ENCODE measurements at places on chromosomes 4 and X. TPM values are rescaled to one million over a fixed set of nuclear protein-coding genes. Genes with fewer than 3 reads are reported as not detected.
A peak's percentile ranks its signal among the peaks of the same experiment; 100 is the strongest.

GRCh38 chr4:22170353-22170752, 221.8 kb upstream of the KCNIP4 start:
- DNase-seq = no peak

DNA sequence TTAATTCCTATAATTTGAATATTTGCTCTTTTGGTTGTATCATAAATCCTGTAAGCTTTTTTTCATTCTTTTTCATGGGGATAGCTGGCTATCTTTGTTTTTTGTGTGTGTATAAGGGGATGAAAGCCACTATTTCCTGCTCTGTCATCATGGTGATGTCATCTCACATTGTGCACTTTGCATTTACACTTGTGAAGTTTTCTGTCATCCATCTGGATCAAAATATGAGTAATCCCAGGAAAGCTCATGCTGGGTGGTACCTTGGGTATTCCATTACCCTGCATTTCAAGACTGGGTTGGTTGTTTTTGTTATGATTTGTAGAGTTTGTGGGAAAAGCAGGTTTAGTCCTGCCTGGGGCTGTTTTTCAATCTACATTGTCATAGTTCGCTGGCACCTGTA, 367.3 kb downstream of the CHIC1 start:
- no peak for DNase-seq

GRCh38 chr4:86393749-86394148, 33.9 kb upstream of the MAPK10 start:
- no peak for DNase-seq

DNA sequence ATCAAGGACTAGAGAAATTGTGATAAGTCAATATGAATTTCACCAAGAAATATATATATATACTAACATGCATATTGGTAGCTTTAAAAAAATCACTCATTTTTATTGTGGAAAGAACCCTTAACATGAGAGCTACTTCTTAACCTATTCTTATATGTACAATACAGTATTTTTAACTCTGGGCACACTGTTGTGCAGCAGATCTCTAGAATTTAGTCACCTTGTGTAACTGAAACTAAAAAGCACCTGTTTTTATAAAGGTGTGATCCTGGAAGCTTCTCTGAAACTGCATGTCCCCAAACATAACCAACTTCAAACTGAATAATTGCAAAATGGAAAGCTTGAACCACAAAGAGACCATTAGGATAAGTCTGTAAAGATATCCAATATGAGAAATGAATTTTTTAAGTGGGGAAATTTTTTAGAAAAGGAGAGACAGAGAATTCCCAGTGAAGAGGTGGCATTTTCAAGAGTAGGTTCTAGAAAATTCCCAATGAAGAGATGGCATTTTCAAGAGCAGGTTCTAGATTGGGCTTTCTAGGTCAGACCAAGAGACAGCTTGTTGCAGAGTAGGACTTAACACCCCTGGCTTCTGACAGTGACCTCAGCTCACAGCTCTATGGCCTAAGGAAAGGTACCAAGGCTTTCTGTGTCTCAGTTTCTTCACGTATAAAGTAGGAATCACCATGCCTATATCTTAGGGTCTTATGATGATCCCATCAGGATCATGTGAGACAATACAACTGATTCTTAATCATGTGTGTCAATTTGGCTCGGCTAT, 22.0 kb upstream of the PPARGC1A start:
- no peak for DNase-seq

- peak; percentile 67 for DNase-seq
Observed at GRCh38 chrX:17547658-17548057, 172.7 kb downstream of the NHS start.

DNA sequence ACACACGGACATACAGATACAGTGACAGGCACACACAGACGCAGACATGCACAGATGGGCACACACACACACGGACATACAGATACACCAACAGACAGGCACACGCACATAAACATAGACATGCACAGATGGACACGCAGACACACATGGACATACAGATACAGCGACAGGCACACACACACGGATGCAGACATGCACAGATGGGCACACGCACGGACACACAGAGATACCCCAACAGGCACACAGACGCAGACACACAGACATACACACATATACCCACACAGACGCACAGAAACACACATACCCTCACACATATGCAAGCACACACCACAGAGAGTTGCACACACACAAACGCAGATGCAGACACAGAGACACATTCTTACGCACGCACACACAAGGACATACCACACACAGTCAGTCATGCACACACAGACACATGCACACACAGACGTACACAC, 24.4 kb upstream of the SLC25A6 start:
- no peak for DNase-seq

- DNase-seq = no peak
Observed at GRCh38 chr4:66032571-66032970, 362.3 kb upstream of the EPHA5 start.

FMR1 gene
- total RNA-seq = 25.7 TPM

- DNase-seq = no peak
Observed at GRCh38 chr4:183012879-183013729, 86.0 kb upstream of the WWC2 start.

MRPS18C gene
- 68.7 TPM for total RNA-seq

- DNase-seq = no peak
Observed at GRCh38 chr4:147351083-147351787, 129.7 kb upstream of the EDNRA start.

ARFIP1 gene
- total RNA-seq = 10.9 TPM

DNA sequence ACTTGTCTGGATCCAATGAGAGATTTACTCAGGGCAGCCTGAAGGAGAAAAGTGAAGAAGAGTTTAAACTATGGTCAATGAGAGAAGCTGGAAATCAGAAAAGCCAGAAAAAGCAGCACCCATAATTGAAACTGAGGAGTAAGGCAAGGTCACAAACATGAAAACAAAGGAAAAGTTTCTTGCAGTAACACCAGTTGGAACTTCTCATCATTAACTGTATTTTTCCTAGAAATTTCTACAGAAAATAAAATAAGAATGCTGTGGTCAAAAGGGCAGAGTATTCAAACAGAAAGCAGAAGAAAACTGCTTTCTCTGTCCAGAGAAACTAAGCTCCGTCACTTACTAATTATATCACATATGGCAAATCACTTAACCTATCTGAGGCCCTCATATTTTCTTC, 102.2 kb downstream of the OR13H1 start:
- DNase-seq = no peak

DNA sequence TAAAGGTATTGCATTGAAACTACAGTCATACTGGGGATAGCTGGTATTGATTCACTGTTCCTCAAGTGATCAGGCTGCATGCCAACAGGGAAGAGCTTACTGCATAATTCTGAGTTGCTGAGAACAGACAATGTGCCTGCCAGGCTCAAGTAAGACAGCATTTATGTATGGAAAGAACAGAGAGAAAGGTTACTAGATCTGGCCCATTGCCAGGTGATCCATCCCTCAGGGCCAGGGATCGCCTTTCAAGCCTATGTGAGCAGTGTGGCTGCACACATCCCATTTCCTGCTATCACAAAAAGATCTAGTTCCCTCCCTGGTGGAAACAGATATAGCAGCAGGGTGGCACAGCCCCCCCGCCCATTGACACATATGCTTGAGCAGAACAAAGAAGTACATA, 254.0 kb downstream of the TMA16 start:
- DNase-seq = no peak

XAGE1A gene
- total RNA-seq = not detected

AFM gene
- not detected for total RNA-seq

DNA sequence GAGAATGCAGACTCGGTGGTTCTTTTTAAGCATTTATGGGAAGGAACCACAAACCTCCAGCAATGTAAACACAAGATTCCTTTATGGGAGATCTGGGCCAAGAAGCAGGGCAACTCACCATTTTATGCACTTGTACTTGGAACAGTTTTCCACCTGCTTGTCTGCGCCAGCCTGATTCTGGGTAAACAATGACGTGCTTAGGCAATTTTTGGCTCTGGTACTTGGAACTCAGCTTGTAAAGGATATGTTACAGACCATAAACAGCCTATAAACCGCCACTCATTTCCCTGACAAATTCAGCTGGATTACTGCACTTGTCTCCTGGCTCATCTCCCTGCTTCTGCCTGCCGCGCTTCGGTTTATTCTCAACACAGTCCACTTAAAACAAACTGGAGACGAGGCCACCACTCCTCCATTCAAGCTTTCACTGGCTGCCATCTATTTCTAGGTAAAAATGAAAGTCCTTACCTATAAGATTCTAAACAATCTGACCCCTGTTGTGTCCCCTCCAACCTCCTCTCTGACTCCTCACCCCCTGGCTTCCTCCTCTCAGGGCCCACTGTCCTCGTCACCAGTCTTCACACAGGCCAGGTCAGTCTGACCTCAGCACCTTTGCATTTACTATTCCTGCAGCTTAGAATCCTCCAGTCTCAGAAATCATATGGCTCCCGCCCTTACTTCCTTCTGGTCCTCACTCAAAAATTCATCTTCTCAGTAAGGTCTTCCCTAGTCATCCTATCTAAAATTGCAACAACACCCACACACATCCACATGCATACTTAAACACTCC, 205.9 kb upstream of the GALNT7 start:
- no peak for DNase-seq

DNA sequence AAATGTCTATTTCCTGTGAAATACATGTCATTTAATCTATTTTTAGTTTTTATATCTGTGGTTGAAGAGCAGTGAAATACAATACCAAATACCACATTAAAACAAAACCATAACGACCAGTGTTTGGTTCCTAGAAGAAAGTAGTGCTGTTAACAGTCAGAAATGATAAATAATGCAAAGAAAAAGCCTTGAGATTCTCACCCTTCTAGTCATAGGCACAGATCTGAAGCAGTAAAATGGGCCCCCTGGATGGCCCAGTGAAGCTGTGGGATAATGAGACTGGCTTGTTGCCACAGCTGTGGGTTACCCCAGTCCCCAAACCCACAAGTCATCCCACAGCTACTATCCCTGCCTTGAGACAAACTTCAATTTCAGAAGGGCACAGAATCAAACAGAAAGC, 137.3 kb upstream of the RPL34 start:
- no peak for DNase-seq

PLP1 gene
- 10.0 TPM for total RNA-seq

- no peak for DNase-seq
Observed at GRCh38 chr4:6568689-6569332, 6.2 kb upstream of the MAN2B2 start.

- no peak for DNase-seq
Observed at GRCh38 chr4:119906277-119906676, 160.4 kb downstream of the MAD2L1 start.

DNA sequence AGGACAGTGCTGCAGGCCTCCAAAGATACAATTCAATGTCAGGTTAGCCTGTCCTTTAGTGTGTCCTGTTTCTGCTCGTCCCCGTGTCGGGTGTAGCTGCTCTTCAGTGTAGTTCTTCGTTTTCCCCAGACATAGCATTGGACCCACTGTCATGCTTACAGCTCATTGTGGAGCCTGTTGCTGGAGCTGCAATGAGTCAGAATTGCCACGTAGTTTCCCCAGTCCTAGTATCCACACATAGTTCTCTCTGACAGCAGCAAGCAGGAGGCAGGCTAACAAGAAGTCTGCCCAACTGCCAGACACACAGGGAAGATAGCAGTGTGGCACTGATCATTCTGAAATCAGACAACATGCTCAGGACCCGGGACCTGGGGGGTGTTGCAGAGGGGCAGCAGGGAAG, 49.2 kb downstream of the MOSPD2 start:
- no peak for DNase-seq

HAND2 gene
- 142 TPM for total RNA-seq

GRCh38 chr4:136505020-136505419, 1027.3 kb downstream of the PCDH18 start:
- no peak for DNase-seq

USP17L30 gene
- total RNA-seq = not detected

DNA sequence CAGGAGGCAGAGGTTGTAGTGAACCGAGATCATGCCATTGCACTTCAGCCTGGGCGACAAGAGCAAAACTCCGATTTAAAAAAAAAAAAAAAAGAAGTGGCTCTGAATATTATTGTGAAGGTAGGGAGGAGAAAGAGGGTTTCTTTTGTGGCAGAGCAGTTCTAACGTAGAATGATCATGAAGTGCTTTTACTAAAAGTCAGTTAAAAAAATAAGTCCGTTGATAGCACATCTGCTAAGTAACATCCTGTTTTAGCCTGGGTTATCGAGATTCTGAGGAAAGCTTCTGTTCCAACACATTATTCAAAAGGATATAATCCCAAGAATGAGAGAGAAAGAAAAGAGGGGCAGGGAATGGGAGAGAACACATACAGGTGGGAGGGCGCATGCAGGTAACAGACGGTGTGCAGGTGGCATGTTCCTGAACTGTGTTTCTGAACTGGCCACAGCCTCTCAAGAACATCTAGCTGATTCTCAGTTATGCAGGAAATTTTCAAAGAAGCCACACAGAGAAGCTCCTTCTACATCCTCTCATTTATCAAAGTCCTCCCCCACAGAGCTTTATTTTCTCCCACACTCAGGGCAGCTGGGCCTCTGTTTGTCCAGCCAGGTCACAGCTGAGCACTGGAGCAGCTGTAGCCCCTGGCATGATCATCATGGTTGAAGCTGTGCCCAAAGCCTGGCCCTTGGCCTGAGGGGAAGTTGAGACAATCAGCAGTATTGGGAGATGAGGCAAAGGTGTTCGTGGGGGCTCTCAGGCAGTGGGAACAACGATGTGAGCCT, 342.3 kb downstream of the ZNF674 start:
- DNase-seq = no peak

DNA sequence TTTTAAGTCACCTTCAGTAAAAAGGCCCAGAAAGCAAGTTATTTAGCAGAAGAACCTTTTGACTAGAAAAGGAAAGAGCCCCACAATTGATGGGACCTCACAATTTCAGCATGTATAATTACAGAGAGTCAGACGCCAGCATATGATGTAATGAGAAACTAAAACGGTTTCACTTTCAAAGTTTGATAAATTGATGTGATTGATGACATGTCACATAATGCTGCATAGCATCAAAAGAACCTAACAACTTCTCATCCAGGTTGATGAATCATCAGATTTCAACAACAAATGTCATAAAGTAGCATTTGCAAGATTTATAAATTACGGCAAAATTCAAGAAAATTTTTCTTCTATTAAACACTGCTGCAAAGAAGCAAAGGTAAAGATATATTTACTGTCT, 3.9 kb upstream of the GAR1 start:
- DNase-seq = no peak

GRCh38 chrX:21735768-21736127, 22.2 kb downstream of the SMPX start:
- no peak for DNase-seq

ASB12 gene
- 2.7 TPM for total RNA-seq

ACOT9 gene
- 44.5 TPM for total RNA-seq

DNA sequence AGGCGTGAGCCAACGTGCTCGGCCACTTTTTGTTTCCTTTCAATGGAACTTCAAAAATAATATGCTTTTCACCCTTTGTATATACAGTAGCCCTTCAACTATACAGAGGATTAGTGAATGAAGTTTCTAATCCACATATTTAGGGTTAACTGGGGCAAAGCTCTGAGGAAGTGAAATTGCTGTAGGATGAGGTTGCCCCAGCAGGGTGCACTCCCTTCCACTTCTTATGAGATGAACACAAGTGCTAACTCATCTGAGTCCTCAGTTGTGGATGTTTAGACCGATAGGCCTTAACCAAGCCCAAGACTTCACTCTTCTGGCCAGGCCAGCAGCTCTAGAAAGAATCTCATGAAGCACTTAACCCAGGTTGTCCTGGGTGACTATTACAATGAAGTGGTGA, 29.1 kb upstream of the CT55 start:
- no peak for DNase-seq
